Fibroblast of skin of left biceps (primary cell): ENCODE measurements at places on chromosomes 7 and 10.

DNA sequence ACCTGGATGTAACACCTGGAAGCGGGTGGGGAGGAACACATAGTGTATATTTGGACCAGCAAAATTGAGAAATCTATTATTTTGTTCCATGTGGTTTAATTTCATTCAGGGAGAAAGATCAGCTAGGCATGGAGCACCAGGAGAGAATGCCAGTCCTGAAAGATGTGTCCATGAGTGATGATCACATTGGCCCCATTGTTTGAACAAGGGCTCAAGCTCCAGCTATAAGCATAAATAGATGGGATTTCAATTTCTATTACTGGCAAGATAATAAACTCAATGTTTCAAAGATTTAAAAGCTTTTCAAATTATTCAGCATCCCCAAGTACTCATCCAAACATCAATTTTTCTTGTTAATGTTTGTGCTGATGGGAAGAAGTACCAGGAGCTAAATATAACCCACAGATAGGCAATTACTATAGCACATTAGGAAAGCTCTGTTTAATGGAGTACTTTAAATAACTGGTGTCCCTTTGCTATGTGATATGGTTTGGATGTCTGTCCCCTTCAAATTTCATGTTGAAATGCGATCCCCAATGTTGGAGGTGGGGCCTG is 275.3 kb upstream of the PHYHIPL start:
- no peak for DNase-seq

GRCh38 chr10:109912335-109913281 is 10.7 kb downstream of the XPNPEP1 start:
- DNase-seq, result no peak

DNA sequence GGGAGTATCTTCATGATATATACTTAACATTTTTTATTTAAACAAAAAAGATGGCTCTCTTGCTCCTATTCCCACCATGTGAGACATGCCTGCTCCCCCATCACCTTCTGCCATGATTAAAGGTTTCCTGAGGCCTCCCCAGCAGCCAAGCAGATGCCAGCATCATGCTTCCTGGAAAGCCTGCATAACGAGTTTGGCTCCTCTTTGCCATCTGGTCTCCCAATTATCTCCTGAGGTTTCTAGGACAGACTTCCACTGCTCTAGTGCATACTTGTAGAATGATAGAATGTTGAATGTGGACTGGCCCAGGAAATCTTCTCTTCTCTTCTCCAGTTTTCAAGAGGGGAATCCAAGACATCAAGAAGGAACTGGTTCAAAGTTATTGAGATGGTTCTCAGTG is 45.9 kb upstream of the ELAPOR2 start:
- no peak for DNase-seq

- DNase-seq, result no peak
These were observed 54.1 kb downstream of the AGMO start for GRCh38 chr7:15507708-15508107.

GRCh38 chr10:63700631-63701156 is 179.5 kb downstream of the REEP3 start:
- DNase-seq, result no peak

GRCh38 chr7:129045682-129046081 is 9.2 kb downstream of the TNPO3 start:
- no peak for DNase-seq

GRCh38 chr7:95811846-95812445 is 39.6 kb downstream of the DYNC1I1 start:
- peak; percentile 19 for DNase-seq

- DNase-seq, result no peak
These were observed 657 bp downstream of the HACD1 start for GRCh38 chr10:17616403-17617030.

DNA sequence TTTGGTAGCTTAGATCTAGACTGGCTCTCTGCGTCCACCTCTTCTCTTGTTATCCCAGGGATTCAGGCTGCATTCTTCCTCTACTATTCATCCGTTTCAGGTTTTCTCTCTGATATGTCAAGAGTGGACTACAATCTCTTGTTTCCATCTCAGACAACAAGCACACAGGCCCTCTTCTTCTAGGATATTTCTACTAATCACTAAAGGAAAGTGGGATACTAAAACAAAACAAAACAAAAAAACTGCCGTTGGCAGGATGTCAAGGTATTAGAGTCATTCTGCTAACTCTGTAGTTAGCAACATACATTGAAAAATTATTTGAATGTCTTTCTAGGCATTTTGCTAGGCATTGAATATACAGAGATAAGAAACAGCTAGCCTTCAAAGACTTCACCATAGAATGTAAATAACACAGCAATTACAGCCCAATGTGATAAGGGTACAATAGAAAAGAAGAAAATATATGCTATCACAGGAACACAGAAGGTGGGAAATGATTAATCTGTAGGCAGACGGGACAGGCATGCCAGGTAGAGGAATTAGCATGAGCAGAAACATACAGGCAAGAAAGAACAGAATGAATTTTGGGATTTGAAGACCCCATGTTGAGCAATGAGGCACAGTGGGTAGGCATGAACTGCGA is 210.5 kb downstream of the CSTF2T start:
- DNase-seq, result no peak

- DNase-seq, result no peak
These were observed 1144.6 kb downstream of the SORCS3 start for GRCh38 chr10:105785721-105786120.

DNA sequence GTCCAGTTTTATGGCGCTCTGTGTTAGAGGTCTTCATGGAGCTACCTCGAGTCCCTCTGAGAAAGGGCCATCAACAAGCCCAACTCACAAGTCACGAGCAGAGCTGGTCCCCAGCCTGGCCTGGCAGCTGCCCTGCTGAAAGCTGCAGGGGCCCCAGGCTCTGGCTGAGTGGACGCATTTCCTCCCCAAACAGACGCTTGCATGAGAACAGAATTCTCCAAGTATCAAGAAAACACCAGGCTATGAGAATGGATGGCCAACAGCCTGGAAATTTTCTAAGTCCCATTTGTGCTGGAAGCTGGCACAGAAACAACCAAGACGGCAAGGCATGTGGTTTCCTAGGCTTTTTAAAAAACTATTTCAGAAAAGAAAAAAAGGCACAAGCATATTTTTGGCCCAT is 114.8 kb downstream of the FAM53B start:
- no peak for DNase-seq
